ENCODE measurements at places on chromosomes 3 and 15.
A peak's percentile ranks its signal among the peaks of the same experiment; 100 is the strongest.

GRCh38 chr15:101028772-101029438 lies 109.7 kb downstream of the LRRK1 start:
- DNase-seq: no peak

- no peak for DNase-seq
Observed at GRCh38 chr3:134315286-134316106, 58.8 kb downstream of the AMOTL2 start.

GRCh38 chr15:63530235-63530634 lies 25.8 kb downstream of the USP3 start:
- DNase-seq: no peak

GRCh38 chr15:61275901-61276300 lies 46.8 kb upstream of the RORA start:
- DNase-seq: no peak

GRCh38 chr3:177195242-177195991 lies 1.9 kb downstream of the TBL1XR1 start:
- peak; percentile 77 for DNase-seq

- DNase-seq: no peak
Observed at GRCh38 chr3:182989566-182989965, 9.2 kb upstream of the DCUN1D1 start.

GRCh38 chr3:70433091-70433490 lies 120.7 kb upstream of the MDFIC2 start:
- DNase-seq: no peak

DNA sequence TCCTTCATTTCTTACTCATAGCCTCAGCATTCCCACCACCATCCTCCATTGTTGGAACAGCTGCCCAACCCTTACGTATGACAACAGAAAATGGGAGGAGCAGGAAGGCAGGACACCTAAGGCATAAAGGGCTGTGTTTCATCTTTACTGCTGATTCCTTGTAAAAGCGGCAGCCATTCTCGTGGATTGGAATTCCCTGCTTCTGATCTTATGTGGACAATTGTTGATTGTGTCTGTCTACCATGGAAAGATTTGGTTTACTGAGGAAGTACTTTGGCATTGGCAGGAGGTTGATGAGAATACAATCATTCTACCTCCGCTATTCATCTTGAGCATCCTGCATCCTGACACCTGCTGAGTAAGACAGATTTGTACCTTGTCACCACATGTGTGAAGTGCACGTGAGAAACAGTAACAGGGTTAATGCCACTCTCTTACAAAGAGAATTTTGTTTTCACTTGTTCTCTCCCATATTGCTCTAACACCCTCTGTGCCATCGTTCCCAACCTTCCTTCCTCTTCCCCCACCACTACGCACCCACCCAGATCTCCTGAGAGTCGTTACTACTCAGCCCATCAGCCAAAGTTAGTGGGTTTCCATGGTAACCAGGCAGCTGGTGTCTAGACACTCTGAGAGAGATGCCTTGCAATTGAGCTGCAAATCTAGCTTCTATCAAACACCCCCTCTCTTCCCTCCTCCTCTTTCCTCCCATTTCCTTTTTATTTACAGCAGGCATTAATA lies 75.7 kb downstream of the GAP43 start:
- DNase-seq: peak; percentile 91

Data from eye (tissue), 1 donor.